ENCODE measurements at places on chromosomes 7 and 10.

- no peak for DNase-seq
Measured at GRCh38 chr10:128817636-128818035, 649.4 kb upstream of the MGMT start.

GRCh38 chr10:72720814-72721660 is 29.1 kb downstream of the MCU start:
- DNase-seq, result no peak

- DNase-seq, result no peak
Measured at GRCh38 chr7:121456785-121457359, 60.8 kb upstream of the FAM3C start.

GRCh38 chr7:76220185-76221057 is 18.7 kb downstream of the SRRM3 start:
- peak; percentile 50 for DNase-seq

- peak; percentile 39 for DNase-seq
Measured at GRCh38 chr10:14879124-14879927, 660 bp downstream of the SUV39H2 start.

DNA sequence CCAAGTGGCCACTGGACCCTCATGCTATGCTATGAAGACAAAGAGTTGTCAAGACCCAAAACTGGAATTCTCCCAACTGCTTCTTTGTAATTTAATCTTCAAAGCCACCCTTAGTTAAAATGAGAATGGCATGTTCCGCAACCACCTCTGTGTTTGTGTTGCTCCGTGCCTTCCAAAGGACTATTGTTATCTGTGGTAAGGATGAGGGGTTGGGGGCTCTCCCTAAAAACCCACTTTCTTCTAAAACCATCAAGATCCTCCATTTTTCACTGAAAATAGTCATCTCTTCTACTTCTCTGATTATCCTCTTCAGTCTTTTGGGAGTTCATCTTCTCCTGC is 222.1 kb upstream of the AOAH start:
- DNase-seq, result no peak

GRCh38 chr7:50317697-50318669 is 13.5 kb downstream of the IKZF1 start:
- DNase-seq, result no peak

GRCh38 chr7:35694161-35694783 is 663 bp downstream of the HERPUD2 start:
- no peak for DNase-seq

GRCh38 chr7:44559485-44559884 is 14.2 kb downstream of the DDX56 start:
- DNase-seq, result peak; percentile 22

GRCh38 chr7:7639421-7639820 is 1.1 kb upstream of the UMAD1 start:
- no peak for DNase-seq

GRCh38 chr7:69539531-69539930 is 58.7 kb upstream of the AUTS2 start:
- no peak for DNase-seq

DNA sequence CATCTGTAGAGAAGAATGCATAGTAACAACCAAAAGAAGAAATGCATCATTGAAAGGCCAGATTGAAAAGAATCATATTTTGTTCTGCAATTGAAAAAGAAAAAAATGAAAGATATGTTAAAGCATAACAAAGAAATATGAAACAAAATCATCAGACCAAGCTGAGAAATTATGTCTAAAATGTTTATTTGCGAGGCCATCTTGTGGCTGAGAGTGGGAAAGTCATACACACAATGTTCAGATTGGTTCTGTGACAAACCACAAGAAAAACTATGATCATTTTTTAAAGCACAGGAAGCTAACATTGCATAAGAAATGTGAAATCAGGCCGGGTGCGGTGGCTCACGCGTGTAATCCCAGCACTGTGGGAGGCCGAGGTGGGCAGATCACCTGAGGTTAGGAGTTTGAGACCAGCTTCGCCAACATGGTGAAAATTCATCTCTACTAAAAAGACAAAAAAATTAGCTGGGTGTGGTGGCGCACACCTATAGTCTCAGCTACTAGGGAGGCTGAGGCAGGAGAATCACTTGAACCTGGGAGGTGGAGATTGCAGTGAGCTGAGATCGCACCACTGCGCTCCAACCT is 36.6 kb downstream of the ABCB5 start:
- no peak for DNase-seq

DNA sequence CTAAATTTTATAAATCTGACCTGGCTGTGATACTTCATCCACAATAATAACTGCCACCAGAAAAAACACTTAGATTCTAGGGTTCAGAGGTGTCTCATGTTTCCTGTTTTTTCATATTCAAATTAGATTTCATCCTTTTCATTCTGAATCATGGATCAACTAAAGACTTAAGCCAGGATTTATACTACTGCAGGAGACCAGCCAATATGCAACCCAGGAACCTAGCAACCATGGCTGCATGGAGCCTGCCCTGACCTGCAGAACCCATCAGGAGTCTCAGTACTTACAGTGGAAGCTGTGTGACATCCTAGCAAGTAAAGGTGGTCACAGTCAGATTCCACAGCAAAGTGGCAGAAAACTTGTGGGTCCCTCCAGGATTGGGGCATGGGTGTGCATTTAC is 40.5 kb upstream of the RNF148 start:
- no peak for DNase-seq

All from MG63 (cell line).